ENCODE measurements at places on chromosomes 3 and 15. TPM values are rescaled to one million over a fixed set of nuclear protein-coding genes. Genes with fewer than 3 reads are reported as not detected.

GRCh38 chr3:21893242-21893641 lies 142.2 kb upstream of the ZNF385D start:
- H3K4me3 ChIP-seq: no peak overlapping the region
- no peaks in the 10 kb centered on the region for H3K4me1 ChIP-seq
- no peaks in the 10 kb centered on the region for H3K36me3 ChIP-seq
- DNase-seq: no peak
- H3K27me3 ChIP-seq: no peaks in the 10 kb centered on the region

DNA sequence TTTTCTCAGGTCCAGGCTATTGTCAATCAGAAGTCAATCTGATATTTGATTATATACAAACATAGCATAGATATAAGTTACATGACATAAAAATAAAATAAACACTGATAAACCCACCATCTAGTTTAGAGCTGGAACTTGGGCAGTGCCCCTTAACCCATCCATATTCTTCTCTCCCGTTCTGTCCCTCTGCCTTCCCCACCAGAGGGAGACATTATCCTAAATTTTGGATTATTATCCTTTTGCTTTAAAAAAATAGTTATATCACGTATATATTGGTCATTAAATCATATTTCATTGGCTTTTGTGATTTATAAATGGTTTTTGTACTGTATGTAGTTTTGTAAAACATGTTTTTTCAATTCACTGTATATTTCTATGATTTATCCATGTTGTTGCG lies 107.9 kb downstream of the GMPS start:
- no peak for DNase-seq
- no peak overlapping the region for H3K4me3 ChIP-seq
- H3K36me3 ChIP-seq: no peaks in the 10 kb centered on the region
- no peaks in the 10 kb centered on the region for H3K27me3 ChIP-seq
- H3K4me1 ChIP-seq: no peaks in the 10 kb centered on the region

GRCh38 chr3:6912240-6912639 lies 51.3 kb downstream of the GRM7 start:
- no peaks in the 10 kb centered on the region for H3K4me1 ChIP-seq
- H3K27me3 ChIP-seq: no peaks in the 10 kb centered on the region
- H3K27ac ChIP-seq: no peak overlapping the region

DNA sequence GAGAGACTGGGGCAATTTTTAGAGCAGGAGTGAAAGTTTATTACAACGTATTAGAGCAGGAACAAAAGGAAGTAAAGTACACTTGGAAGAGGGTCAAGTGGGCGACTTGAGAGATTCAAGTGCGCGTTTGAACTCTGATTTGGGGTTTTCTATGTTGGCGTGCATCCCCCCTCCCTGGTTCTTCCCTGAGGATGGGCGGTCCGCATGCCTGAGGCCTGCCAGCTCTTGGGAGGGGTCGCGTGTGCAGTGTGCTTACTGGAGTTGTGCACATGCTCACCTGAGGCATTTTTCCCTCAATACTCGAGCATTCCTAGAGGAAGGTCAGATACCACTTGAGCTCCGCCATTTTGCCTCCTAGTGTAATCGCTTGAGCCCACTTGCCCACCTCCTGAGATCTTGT lies 10.4 kb upstream of the CHAC1 start:
- H3K36me3 ChIP-seq: no peaks in the 10 kb centered on the region
- no peak for DNase-seq

- peak overlapping the region; percentile 1 for H3K27ac ChIP-seq
- no peaks in the 10 kb centered on the region for H3K27me3 ChIP-seq
- no peaks in the 10 kb centered on the region for H3K4me1 ChIP-seq
- H3K4me3 ChIP-seq: no peak overlapping the region
- no peaks in the 10 kb centered on the region for H3K36me3 ChIP-seq
- no peak for DNase-seq
Observed at GRCh38 chr15:35505809-35506208, 40.2 kb downstream of the DPH6 start.

DNA sequence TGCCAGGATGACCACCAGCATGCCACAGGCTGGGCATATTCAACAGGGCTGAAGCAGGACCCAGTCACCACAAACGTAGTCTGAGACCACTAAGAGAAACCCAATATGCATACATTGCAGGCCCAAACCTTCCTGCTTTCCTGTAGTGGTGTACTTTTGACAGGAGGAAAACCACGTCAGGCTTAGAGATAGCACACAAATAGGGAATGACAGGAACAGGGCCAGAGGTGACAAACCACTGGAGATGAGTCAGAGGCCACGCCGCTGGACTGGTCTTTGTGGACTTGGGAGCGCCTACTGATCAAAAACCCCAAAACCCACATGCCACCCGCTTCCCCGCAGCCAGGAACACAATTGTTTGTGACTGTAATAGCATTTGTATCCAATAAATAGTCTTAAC lies 3.6 kb upstream of the EFCAB12 start:
- no peak for DNase-seq
- no peak overlapping the region for H3K27ac ChIP-seq
- no peaks in the 10 kb centered on the region for H3K27me3 ChIP-seq
- no peak overlapping the region for H3K4me3 ChIP-seq
- H3K36me3 ChIP-seq: peaks cover 5% of the 10 kb centered on the region

DNA sequence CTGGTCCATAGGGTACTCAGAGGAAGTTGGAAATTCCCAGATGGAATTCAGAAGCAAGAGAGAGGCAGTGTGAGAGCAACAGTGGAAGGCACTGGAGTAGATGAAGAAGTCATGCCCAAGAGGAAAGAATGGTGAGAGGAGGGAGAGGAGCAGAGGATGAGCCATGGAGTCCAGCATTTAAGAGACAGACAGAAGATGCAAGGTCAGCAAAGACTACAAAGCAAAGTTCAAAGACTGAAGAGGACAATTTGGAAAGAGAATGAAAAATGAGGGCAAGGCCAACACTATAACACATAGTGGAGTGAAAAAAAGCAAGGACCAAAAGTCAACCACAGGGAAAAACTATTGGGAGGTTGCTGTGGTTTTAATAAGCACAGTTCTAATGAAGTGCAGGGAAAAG lies 178.7 kb downstream of the SSR3 start:
- no peaks in the 10 kb centered on the region for H3K27me3 ChIP-seq
- no peak overlapping the region for H3K4me3 ChIP-seq
- no peak overlapping the region for H3K27ac ChIP-seq
- no peaks in the 10 kb centered on the region for H3K36me3 ChIP-seq
- DNase-seq: no peak

DNA sequence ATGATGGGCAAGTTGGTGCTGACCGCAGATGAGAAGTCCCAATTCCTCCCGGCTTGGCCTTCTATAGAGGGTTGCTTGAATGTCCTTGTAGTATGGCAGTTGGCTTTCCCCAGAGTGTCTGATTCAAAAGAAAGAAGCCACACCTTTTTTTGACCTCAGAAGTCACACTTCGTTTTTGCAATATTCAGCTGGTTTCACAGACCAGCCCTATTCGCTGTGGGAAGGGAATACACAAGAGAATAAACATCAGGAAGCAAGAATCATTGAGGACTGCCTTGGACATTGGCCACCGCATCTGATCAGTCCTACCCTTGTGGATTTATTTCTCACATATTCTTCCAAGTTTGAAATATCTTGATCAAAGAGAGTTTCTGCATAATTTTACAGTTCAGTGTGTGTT lies 228.6 kb upstream of the SUCLG2 start:
- H3K4me3 ChIP-seq: no peak overlapping the region
- H3K27me3 ChIP-seq: no peaks in the 10 kb centered on the region
- no peaks in the 10 kb centered on the region for H3K4me1 ChIP-seq
- H3K36me3 ChIP-seq: no peaks in the 10 kb centered on the region
- no peak overlapping the region for H3K27ac ChIP-seq
- no peak for DNase-seq

DNA sequence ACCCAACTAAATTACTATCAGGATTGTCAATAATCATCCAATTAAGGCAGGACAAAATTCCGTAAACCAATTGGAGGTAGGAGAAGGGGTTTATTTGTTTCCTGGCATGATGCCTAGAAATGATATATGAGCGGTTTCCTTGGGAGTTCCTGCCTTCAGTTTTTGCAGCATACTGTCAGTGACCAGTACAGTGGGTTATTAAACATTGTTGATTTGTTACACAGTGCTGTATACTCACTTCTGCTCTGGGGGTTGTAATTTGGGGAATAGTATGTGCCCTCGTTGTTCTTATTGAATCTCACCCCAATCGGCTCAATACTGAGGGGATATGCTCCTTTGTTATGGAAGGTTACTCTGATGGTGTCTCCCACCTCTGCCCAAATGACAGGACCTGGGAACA lies 22.2 kb downstream of the CP start:
- no peaks in the 10 kb centered on the region for H3K4me1 ChIP-seq
- no peak overlapping the region for H3K4me3 ChIP-seq
- H3K27me3 ChIP-seq: no peaks in the 10 kb centered on the region
- DNase-seq: no peak
- H3K27ac ChIP-seq: no peak overlapping the region

DNA sequence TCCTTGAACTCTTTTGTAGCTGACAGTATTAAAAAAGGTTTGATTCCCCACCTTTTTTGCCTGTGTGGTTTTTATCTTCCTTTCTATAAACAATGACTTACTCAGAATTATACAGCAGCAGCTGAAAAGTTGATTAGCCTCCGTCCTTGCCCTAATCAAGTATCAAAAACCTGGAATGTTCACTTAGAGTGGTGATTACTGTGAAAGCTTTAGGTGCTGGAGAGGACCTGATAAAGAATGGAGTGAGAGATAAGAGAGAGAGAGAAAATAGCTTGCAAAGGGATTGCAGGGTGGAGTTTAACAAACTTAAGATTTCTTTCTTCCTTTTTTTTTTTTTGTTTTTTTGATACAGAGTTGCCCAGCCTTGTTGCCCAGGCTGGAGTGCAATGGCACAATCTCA lies 6.7 kb downstream of the CGNL1 start:
- H3K27ac ChIP-seq: no peak overlapping the region
- H3K27me3 ChIP-seq: peaks cover 4% of the 10 kb centered on the region
- DNase-seq: no peak
- no peaks in the 10 kb centered on the region for H3K36me3 ChIP-seq
- peaks cover 9% of the 10 kb centered on the region for H3K4me1 ChIP-seq

DNA sequence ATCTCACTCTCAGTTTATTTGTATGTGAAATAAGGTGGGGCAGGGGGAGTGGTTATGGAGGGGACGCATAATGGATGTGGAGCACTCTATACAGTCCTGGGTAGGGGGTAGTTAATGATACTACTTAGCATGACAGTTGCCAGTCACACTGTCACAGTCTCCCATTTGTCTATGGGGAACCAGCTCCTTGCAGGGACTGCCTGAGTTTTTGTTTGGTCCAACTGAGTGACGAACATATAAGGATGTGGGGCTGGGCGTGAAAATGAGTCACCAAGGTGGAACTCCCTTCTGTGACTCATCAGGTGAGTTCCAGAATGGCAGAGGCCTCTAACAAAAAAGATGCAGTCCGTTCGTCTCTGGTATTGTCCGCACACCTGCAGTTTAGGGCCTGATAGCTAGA lies 235.3 kb upstream of the ST8SIA2 start:
- no peak overlapping the region for H3K27ac ChIP-seq
- H3K36me3 ChIP-seq: no peaks in the 10 kb centered on the region
- H3K4me1 ChIP-seq: no peaks in the 10 kb centered on the region
- no peak overlapping the region for H3K4me3 ChIP-seq
- no peaks in the 10 kb centered on the region for H3K27me3 ChIP-seq
- DNase-seq: no peak

- no peak overlapping the region for H3K27ac ChIP-seq
- no peaks in the 10 kb centered on the region for H3K36me3 ChIP-seq
- no peaks in the 10 kb centered on the region for H3K4me1 ChIP-seq
- DNase-seq: no peak
Observed at GRCh38 chr3:184742676-184743135, 30.8 kb upstream of the MAGEF1 start.

DNA sequence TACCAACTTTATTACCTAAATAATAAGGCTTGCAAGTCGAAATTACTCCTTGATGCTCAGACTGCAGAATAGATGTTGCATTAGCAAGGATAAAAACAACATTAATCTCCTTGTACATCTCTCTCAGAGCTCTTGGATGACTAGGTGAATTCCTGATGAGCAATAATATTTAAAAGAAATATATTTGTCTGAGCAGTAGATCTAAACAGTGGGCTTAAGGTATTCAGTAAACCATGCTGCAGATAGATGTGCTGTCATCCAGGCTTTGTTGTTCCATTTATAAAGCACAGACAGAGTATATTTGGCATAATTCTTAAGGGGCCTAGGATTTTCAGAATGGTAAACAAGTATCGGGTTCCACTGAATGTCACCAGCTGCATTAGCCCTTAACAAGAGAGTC lies 257.1 kb downstream of the TUSC7 start:
- H3K4me1 ChIP-seq: no peaks in the 10 kb centered on the region
- H3K4me3 ChIP-seq: no peak overlapping the region
- no peaks in the 10 kb centered on the region for H3K27me3 ChIP-seq
- H3K36me3 ChIP-seq: no peaks in the 10 kb centered on the region
- no peak overlapping the region for H3K27ac ChIP-seq

- H3K27me3 ChIP-seq: no peaks in the 10 kb centered on the region
- H3K27ac ChIP-seq: no peak overlapping the region
- H3K4me3 ChIP-seq: no peak overlapping the region
- no peak for DNase-seq
Observed at GRCh38 chr15:69758291-69758771, 305.7 kb downstream of the RPLP1 start.

DNA sequence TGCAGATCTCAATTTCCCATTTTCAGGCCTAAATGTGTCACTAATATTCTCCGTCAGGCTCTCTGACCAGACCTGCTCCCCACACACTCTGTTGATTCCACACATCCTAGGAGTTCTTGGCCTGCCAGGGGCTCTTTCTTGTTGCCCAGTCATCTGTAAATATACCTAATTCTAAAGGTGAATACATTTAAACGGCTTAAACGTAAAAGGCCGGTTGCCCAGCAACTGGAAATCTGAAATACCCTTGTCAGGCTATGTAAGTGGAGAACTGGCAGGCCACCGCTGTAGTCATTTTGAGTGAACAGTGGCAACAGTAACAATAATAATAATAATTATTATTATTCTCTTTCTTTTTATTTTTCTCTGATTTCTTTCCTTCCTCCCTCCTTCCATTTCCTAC lies 302.7 kb downstream of the AGBL1 start:
- no peak for DNase-seq
- no peaks in the 10 kb centered on the region for H3K36me3 ChIP-seq
- H3K27ac ChIP-seq: no peak overlapping the region
- H3K4me1 ChIP-seq: no peaks in the 10 kb centered on the region

DNA sequence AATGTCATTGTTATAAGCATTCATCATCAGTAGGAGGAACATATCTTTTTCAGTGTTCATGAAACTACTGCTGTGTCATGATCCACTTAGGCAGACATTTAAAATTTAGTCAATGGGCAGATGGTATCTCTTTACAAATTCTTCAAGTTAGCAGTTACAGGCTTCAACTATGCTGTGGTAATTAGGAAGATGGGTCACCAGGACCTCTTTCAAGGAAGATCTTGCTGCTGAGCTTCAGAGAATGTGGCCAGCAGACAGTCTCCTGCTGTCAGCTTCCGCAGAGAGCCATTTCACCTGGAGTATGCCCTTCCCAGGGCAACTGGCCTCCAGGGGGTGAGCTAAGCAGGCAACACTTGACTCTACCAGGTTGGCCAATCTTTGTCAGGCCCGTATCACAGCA lies 19.4 kb downstream of the IFT57 start:
- no peak overlapping the region for H3K4me3 ChIP-seq
- no peaks in the 10 kb centered on the region for H3K36me3 ChIP-seq
- no peaks in the 10 kb centered on the region for H3K27me3 ChIP-seq
- no peak overlapping the region for H3K27ac ChIP-seq

The CHST2 gene
- total RNA-seq: 4.3 TPM

The CD86 gene
- 4.6 TPM for total RNA-seq

The CHDH gene
- 68.9 TPM for total RNA-seq

The EPHB1 gene
- 1.00 TPM for total RNA-seq

The NME9 gene
- total RNA-seq: not detected

The ARF4 gene
- 102 TPM for total RNA-seq

The MAP6D1 gene
- total RNA-seq: 2.1 TPM

The ZBED2 gene
- not detected for total RNA-seq

The PATL2 gene
- 3.3 TPM for total RNA-seq

The DISP2 gene
- total RNA-seq: 8.6 TPM

Measured in transverse colon (tissue), 4 donors.